Tongue (tissue), 3 donors: ENCODE measurements at places on chromosomes 5 and 9.

- DNase-seq: no peak
Observed at GRCh38 chr5:165083394-165083793, 1578.0 kb downstream of the MAT2B start.

DNA sequence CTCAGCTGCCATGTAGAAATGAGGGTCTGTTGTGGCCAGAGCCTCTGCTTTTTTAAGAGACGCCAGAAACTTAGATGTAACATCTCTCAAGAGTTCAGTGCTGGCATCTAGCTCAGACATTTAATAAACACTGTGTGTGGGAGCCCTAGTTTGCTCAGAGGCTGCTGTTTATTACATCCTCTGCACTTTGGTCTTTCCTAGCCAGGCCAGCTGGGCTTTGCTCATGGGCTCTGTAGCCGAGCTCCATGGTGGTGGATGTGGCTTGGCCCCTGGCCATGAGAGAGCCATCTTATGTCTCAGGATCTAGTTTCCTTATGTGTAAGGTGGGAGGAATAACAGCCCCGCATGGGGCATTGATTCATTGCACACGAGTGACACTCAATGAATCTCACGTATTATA lies 30.0 kb downstream of the ARHGEF37 start:
- no peak for DNase-seq

- DNase-seq: no peak
Observed at GRCh38 chr5:135053989-135054388, 20.0 kb upstream of the PITX1 start.

GRCh38 chr9:1198085-1198484 lies 147.9 kb downstream of the DMRT2 start:
- peak; percentile 55 for DNase-seq

DNA sequence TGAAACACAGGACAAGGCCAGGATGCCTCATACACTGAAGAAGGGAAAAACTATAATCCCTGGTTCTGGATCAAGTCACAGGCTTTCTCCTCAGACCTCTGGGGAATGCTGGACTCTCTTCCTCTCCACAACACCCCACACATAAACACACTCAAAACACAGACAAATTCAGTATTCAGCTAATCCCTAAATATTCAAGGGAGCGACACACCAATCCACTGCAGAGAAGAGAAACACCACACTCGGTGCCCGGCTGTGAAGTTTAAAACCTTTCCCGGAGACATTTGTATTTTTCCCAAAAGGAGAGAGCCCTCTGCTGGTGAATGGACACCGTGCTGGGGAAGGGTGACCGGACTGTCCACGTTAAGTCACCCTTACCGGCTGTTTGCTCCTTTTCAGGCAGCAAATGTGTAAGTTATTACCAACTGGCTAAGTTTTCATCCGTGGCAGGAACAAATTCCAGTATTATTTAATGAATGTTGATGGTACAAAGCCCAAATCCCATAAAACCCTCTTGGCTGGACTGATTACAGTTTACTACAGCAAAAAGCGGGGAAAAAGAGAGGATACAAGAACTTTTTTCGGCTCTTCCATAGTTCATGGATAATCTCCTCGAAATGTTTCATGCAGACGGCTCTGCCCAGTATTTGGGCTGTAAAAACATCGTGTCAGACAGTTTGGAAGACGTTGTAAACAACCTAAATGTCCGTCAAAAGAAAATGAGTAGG lies 130.9 kb upstream of the SLC30A5 start:
- DNase-seq: peak; percentile 90

DNA sequence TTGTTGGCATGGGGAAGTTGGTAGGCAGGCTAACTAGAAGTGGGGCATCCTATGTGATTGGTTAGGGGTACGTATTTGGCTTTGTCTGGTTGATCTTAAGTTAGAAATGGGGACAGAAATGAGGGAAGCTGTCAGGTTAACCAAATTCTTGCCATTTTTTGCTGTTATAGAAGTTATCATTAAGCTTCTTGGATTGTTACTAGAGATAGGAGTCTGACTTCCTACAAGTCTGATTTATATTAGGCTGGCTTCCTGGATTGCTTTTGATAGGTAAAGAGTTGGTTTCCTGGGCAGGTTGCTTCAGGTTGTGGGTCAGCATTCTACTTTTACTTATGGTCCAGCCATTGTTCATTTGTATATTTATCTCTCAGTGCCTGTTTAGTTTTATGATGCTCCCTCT lies 216.9 kb downstream of the TLE4 start:
- no peak for DNase-seq

DNA sequence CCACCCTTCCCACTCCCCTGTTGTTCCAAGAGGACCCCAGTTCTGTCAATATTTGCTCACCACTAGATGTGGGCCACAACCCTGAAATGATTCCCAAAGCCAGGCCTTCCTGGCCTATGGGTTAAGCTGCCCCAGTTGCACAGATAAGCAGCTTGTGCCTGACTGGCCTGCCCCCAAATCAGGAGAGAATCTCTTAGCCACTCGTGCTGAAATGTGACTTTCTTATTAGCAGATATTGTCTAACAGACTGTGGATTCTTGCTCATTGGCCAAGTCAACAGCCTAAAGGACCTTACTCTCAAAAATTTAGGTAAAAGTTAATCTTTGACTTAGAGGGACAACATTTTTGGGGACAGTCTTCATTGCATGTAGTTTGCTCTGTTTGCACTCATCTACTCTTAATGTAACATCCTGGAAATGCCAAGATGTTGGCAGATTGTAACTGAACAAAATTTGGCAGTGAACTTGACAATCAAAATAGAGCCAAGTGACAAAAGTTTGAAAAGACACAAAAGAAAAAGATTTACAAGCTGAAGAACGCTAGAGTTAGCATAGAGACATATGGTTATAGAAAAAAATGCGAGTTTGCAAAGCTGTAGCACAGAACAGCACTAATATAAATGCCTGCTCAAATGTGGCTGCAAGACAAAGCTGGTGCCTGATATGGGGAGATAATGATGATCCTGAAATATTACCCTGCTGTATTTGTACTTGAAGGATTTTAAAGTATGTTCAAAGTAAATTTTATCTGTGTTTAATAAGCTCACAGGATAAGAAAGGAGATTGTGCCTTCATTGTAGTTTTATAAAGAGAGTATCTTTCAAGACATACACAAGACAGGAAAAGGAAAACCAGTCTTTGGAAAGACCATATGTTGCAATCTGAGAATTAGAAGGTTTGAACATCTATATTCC lies 29.0 kb upstream of the FSD1L start:
- no peak for DNase-seq

GRCh38 chr9:88168564-88168963 lies 30.3 kb upstream of the SPATA31C2 start:
- DNase-seq: no peak

DNA sequence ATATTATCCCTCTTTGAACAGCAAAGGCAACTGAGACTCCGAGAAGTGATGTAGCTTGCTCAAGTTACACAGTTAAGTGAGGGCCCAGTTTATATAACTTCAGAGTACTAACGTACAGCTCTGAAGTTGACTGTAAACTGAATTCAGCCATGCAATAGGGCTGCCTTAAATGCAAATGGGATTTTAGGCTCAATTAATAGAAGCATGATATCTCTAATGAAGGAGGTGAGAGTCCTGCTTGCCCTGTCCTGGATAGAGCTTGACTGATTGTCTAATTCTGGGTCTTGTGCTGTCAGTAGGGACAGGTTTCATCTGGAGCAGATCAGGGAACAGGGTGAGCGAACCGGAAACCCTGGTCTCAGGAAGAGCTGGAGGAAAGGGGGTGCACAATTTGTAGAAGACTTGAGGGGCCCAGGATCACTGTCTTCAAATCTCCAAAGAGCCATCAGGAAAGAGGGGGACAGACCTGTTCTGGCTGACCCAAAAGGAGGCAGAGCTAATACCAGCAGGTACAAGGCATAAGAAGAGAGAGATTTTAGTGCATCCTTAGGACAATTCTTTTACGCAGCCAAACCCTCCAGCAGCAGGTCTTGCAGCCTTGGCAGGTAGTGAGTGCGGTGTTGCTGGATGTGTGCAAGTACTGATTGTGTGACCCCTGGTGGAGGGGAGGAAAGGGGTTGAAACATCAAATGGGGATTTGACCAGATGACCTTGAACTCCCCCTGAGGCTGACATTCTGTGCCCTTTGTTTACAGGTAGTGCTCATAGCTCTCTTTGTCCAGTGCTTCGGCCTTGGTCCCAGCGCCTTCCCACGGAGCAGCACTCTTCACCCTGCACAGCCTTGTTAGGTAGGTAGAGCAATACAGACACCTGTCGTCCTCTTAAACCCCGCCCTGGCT lies 13.0 kb downstream of the GSN start:
- no peak for DNase-seq

GRCh38 chr9:86983249-86983619 lies 35.9 kb upstream of the GAS1 start:
- no peak for DNase-seq

DNA sequence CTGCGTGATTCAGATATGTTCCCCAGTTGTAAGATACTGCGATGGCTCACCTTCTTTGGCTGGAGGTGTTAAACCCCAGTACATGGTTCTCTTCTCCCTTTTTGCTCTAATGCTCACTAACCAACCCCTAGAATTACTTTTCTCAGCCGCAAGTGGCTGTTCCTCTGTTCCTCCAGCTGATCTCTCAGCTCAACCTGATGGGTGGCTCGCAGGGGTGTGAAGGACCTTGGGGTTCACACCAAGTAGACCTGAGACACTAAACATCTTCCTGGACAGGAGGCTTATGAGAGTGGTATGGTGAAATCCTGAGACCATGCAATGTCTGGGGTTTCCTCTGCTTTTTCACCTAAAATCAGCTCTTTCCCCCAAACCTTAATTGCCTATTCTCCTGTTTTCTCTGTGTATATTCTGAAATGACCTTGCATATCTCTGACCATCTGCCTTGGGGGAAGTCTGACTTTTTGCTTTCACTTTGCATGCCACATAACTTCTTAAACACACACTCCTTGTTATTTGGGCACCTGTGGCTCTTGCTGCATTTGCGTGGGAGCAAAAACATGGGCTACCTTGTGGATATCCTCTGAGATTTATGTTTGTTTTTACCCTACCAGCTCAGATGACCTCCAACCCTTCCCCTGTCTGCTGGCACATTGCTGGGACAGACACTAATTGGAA lies 15.9 kb upstream of the IFNA14 start:
- DNase-seq: no peak

DNA sequence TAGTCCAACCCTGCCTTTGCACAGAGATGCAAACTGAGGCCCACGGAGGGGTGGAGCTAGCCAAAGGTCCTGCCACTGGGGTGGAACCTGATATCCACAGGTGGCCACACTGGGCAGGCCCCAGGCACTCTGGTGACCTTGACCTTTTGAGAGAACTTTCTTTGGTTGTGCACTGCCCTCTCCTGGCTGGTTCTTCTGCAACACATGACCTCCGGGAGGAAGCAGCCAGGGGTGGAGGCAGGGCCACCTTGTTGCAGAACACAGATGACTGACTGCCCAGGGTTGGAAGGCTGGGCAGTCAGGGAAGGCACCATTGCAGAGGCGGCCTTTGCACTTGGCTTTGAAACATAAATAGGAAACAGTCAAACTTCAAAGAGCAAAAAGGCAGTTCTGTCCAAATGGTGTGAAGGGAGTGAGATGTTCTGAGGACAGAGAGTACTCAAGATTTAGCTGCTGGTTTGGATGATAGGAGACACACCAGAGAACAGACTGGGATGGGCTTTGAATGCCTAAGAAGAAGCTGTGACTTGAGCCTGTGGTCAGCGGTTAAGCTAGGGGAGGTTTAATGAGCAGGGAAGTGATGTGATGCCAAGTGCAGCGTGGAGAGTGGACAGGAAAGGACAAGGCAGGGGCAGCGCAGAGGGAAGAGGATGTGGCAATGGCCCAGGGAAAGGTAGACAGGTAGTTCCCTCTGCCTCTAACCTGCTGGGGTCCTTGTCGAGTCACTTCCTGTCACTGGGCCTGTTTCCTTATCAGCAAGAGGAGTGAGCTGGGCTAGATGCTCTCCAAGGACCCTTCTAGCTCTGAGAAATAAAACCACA lies 6.8 kb upstream of the TCOF1 start:
- peak; percentile 70 for DNase-seq

DNA sequence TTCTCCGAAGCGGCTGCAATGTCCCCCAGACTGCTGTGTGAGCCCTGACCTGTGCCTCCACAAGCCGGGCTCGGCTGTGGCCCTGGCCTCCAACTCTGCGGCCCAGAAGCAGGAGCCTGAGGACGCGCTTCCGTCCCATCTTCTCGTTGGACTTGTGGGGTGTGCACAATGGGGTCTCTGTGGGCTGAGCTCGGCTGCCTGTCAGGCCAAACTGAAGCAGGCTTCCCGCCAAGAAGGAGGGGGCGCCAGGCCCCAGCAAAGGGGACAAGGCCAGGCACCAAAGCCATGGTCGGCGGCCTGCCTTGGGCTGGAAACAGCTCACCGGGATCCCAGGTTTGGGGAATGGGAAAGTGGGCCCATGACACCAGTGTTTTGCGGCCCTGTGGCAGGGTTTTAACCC lies 4.1 kb downstream of the NOTCH1 start:
- DNase-seq: no peak
